ENCODE measurements at places on chromosomes 1 and 21.

GRCh38 chr1:115877511-115877910 lies 36.6 kb upstream of the NHLH2 start:
- no peak for DNase-seq

DNA sequence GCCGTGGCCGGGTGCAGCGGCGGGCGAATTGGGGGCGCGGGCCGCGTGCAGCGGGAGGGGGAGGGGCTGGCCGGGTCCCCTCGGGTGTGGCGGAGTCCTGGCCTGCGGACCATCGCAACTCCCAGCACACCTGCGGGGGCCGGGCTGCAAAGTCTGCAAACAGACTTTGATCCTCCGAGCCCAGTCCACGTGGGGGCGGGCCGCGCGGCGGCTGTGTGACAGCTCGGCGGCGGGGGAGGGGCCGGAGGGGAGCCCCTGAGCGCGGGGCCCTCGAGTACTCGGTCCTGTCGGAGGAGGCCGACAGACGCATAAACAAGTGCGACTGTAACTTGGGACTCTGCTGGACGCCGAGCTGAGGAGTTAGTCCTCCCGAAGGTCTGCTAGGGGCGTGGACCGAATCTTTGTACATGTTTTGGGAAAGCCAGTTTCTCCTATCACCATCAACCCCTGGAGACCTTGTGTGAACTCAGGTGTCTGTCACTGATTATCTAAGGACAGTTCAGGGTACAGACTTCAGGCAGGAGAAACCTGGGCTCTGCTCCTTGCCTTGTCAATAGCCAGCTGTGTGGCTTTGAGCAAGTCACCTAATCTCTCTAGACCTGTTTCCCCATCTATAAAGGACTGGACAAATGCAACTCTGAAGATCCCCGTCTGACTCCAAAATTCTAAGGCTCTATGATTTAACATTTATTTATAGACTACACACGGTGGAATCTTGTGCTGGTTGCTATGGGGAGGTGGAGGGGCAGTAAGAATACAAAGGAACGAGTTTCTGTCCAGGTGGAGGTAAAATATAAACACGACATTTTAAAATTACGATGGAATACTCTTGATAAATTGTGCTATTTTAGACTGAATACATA lies 710 bp upstream of the SLC30A1 start:
- no peak for DNase-seq

GRCh38 chr1:168725831-168726230 lies 3.2 kb downstream of the DPT start:
- no peak for DNase-seq

GRCh38 chr1:119870917-119871596 lies 25.3 kb downstream of the ADAM30 start:
- peak; percentile 16 for DNase-seq

DNA sequence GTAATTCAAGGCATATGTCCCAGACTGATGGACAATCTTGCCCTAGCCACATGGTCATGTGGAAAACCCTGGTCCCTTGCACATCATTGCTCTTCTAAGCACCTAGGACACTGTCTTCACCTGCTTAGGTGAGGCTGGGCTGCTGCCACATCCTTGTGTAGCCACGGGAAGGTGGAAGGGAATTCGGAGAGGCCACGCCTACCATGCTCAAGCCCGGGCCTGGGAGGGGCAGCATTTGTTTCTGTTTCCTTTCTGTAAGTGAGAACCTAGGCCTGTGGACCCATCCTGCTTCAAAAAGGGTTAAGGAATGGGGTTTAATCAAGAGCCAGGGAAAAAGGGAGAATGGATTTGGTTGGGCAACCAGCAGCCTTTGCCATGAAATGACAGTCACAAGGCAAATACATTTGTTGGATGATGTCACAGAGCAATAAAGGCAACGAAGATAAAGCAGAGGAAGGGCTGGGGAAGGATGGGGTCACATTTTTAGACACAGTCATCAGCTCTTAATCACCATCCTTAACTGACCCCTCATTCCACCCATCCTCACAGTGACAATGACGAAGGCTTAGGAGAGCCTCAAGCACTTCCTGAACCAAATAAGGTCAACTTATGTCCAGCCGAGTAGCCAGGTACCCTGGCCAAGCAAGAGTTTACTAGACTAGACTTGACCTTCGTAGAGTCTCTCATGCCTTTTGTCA lies 10.1 kb upstream of the LRRC38 start:
- DNase-seq, result no peak

- no peak for DNase-seq
These were observed 243.9 kb downstream of the SDCCAG8 start for GRCh38 chr1:243499711-243500110.

Data from CD4-positive, CD25-positive, alpha-beta regulatory T cell (primary cell).